ENCODE measurements at places on chromosomes 4 and X.

- DNase-seq, result no peak
Observed at GRCh38 chrX:69021141-69021960, 143.9 kb downstream of the PJA1 start.

GRCh38 chr4:171169396-171169795 lies 643.8 kb upstream of the GALNTL6 start:
- no peak for DNase-seq

GRCh38 chrX:153299855-153300254 lies 21.7 kb downstream of the PNMA6F start:
- DNase-seq, result no peak

DNA sequence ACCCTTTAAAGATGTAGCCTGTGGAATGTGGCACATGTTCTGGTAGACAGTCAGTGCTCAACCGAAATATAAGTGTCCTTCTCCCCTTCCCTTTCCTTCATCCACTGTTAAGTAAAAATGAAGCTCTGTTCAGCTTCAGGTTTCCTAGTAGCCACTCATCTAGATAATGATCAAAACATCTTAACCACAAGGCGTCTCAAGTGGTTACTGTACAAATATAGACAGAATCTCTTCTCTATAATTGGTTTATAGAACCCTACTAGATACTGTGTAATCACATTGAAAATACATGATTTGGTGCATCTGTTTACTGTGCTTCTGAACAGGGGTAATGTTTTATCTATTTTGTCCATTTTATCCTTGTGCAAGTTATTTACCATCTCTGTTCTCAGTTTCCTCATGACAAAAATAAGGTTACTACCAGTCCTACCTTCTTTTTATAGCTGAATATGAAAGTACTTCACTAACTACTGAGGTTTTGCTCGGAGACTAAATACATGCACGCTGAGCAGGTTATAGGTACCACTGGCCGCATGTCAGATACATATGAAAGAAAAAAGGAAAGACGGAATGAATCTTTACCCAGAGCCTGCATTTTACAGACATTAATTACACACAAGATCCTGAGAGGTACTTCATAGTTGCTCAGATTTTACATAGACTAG lies 20.3 kb upstream of the SLC25A4 start:
- DNase-seq, result no peak

DNA sequence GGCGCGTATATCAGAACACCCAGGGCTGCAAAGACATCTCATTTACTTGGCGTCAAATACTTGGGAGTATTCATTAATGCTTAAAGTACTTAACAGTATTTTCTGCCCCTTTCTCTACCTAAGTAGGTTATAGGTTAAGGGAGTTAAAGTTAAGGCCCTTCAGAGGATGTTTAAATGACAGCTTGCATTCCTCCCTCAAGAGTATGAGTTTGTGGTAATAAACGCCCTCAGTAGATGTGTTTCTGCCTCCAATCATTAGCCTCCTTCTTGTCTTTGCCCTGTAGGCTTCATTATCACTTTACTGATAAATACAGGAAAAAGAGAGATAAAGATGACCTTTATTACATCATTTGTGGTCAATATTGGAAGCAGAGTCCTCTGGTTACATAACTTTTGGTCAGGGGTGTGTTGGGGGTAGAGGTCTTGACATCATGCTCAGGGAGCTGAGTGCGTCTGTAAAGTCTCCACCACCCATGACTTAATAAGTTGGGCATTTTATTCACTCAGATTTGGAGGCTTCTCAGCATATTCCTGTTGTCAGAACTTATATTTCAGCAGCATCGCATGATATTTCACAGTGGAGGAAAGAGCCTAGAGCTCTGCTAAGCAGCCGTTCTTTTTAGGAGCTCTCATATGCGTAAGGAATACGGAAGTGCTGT lies 145.9 kb downstream of the CPE start:
- DNase-seq, result no peak

All from iPS DF 19.7 (cell line).